ENCODE measurements at places on chromosomes 7 and 10. TPM values are rescaled to one million over a fixed set of nuclear protein-coding genes. Genes with fewer than 3 reads are reported as not detected.

GRCh38 chr7:133948588-133948987, 178.6 kb upstream of the LRGUK start:
- no peak for DNase-seq

- peak; percentile 29 for DNase-seq
Observed at GRCh38 chr7:106609416-106609815, 51.5 kb downstream of the CCDC71L start.

DNA sequence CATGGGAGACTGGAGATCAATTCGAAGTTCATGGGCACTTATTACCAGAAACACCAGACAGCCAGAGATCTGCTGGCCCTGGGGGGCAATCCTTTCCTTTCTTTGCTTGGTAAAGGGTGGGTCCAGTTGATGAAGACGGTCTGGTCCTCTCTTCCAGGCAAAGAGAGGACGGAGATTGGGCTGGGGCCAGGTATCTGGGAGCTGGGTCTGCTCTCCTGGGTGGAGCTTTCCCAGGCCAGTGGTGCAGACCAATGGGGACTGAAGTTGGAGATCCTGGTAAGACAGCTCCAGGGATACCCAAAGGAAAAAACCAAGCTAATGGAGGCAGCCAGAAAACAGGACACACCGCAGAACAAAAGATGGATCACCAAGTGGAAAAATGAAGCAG, 18.3 kb downstream of the NOD1 start:
- DNase-seq, result no peak

DNA sequence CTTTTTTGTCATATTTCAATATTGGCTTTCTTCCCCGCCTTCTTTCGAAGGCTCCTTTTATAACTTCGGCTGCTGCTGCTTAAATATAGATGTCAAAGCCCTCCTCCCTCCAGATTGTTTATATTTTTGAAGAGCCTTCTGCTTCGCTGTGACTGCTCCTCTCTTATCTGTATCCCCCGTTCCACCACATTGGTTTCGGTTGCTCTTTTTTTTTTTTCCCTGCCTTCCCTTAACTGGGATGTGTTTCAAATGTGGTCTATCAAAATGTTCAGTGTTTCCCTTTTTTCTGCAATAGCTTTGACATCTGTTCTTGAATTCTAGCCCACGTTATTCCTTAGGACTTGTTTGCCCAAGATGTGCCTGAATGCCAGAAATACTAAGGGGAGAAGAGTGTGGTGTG, 96.4 kb downstream of the CUX1 start:
- no peak for DNase-seq

DNA sequence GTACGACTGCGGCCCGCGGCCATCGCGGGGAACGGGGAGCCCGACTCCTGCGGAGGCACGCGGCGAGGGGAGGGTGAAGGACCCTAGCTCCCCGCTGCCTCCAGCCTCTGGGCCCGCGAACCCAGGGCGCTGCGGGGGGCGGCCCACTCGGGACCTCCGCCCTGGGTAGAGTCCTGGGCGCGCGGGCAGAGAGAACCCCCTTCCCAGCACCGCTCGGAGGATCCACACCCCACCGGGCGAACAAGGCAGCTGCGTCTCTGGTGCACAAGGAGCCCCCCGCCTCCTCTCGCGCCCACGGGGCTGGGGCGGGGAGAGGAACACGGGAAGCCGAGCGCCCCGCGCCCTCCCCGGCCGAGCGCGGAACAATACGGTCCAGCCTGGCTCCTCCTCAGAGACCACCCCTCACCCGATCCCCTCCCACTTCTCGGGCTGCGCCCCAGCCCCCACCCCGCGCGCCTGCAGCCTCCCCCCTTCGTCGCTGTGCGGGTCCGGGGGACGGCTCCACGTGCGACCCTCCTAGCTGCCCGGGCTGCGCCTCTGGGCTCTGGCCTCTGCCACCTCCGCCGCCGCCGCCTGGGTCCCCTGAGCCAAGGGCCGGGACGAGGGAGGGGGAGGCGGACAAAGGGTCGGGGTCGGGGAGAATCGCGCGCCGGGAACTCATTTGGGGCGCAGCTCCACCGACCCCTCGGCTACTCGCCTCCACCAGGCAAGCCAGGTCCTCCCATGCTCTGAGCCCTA, at the start of gene WDR86:
Gene WDR86, minus strand, starts transcription at position 372 of the 738 bp plus-strand sequence. CDS start 449 bp downstream, outside the sequence.
- no peak for DNase-seq

DNA sequence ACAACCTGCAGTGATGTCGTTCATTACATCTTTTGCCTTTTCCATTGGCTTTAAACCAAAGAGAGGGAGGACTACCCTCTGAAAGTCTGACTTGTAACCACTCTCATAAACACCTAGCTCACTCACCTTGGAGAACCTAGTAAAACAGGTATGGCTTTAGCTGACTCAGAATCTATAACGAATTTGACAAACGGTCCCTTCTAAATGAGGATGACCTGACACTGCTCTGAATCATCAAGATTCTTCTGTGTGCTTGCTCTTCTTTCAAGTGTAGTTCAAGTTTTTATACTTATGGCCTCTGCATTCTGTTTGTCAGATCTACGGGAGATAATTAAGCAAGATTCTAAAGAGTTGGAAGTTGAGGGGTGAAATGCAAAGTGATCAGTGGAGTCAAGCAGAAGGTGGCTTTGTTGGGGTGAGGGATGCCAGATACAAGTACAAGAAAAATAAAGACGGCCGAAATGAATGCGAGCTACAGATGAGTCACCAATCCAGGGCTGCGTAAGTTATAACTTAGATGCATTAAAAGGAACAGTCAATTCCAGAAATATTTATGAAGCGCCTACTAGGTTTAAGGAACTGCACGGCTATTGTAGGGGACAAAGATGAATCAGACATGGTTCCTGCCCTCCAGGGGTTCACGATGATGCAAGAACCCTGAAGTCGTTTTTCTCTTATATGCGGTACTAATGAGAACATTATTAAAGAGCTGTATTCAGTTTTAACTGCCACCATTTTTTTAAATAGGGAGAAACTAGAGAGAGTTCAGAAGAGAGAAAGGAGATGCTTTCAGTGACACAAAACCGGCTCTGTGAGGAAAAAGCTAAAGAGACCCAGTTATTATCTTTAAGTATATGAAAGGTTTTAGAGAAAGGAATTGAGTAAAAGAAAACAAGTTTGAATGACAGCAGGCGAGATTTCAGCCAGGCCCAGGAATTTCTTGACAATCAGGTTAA, 6.5 kb downstream of the HIPK2 start:
- peak; percentile 56 for DNase-seq

DNA sequence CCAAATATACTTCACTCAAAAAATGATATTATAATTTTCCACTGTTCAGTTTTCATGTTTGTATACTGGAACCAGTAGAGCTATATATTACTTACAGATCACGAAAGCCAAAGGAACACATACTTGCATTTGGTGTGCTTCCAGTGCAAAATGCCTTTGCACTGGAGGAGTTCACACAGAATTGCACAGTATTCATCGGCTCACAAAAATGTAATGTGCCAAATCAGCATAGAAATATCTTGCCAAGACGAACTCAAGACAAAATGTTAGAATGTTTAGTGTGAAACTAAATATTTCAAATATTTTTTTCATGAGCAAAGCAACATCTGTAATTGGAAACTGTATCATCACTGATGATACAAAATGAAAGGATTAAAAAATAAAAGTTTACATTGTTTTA, 646.2 kb upstream of the SEMA3D start:
- no peak for DNase-seq

- DNase-seq, result peak; percentile 65
Observed at GRCh38 chr7:29285861-29286260, 91.3 kb downstream of the CHN2 start.

The SUFU gene
- total RNA-seq, result 2.8 TPM

The CTAGE4 gene
- total RNA-seq, result 0.15 TPM

The MNX1 gene
- total RNA-seq, result 0.29 TPM

The NODAL gene
- not detected for total RNA-seq

The SFTPA1 gene
- total RNA-seq, result not detected

The TSPAN13 gene
- 55.0 TPM for total RNA-seq

The NPC1L1 gene
- not detected for total RNA-seq

The GPR85 gene
- total RNA-seq, result 2.7 TPM

The ADCY1 gene
- total RNA-seq, result 2.3 TPM

The PTPRZ1 gene
- total RNA-seq, result 0.39 TPM

Data from H4 (cell line).